ENCODE measurements at places on chromosomes 12 and 14. TPM values are rescaled to one million over a fixed set of nuclear protein-coding genes. Genes with fewer than 3 reads are reported as not detected.

The DIABLO gene
- total RNA-seq, result 46.0 TPM

The GXYLT1 gene
- total RNA-seq, result 15.1 TPM

The IAPP gene
- not detected for total RNA-seq

The LALBA gene
- total RNA-seq, result not detected

The ZNF385A gene
- total RNA-seq, result 1.7 TPM

The NUBPL gene
- total RNA-seq, result 12.0 TPM

The RIMKLB gene
- total RNA-seq, result 140 TPM

The POTEM gene
- not detected for total RNA-seq

The BRMS1L gene
- 17.2 TPM for total RNA-seq

The ATN1 gene
- 16.2 TPM for total RNA-seq

The MIPOL1 gene
- total RNA-seq, result 31.0 TPM

The VWF gene
- 23.2 TPM for total RNA-seq

The PLEKHD1 gene
- 1.3 TPM for total RNA-seq

The PUS7L gene
- total RNA-seq, result 35.6 TPM

The TGM1 gene
- 1.1 TPM for total RNA-seq

The IRF2BPL gene
- total RNA-seq, result 28.5 TPM

The CAPZA3 gene
- total RNA-seq, result not detected
